ENCODE measurements at places on chromosomes 16 and 17.
A peak's percentile ranks its signal among the peaks of the same experiment; 100 is the strongest.

GRCh38 chr17:46266656-46267544, 28.0 kb upstream of the LRRC37A start:
- peak; percentile 92 for DNase-seq

GRCh38 chr16:74743668-74744299, 30.8 kb downstream of the FA2H start:
- no peak for DNase-seq

DNA sequence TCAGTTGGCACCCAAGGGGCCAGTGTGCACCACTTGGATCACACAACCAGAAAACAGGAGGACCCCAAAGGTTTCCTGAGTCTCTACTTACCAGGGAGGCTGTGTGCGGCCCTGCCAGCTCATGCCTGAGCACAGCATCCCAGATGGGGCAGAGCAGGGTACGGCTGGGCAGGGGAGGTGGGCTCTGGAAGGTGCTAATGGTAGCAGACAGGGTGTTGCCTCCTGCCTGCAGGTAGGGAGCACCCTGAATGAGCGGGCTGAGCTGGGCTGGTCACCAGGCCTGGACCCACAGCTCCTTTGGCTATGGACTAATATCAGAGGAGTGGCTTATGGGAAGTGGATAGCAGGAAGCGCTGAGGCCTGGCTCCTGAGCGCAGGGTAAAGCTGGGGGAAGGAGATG, 14.6 kb downstream of the RECQL5 start:
- DNase-seq: no peak

DNA sequence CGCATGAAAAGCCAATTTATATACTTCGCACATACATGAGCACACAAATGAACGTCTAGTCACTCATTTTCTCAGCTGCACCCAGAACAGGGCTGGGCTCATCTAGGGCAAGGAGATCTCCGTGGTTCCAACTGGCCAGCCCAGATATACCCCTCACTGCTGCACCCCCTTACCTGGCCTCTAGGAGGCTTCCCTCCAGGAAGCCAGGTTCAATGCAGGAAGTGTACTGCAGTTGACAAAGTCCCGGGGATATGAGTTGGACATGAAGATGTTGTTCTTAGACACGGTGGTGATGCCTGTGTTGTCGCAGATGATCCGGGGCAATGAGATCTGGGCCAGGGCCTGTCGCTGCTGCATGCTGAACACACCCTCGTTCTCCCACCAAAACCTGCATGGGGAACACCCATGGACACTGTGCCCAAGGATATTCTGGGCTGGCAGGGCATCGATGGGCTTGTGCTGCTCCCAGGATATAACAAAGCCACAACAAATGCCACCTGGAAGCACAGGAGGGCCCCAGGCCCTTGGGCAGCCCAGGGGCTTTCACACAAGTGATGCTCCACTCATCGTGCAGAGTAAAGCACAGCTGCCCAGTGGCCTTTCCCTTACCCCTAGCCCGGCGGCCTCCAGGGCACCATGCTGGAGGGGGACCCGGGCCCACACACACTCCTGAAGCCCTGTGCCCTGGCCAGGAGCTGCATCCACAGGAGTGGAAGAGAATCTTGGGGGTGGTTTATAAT, 10.1 kb downstream of the MPO start:
- no peak for DNase-seq

DNA sequence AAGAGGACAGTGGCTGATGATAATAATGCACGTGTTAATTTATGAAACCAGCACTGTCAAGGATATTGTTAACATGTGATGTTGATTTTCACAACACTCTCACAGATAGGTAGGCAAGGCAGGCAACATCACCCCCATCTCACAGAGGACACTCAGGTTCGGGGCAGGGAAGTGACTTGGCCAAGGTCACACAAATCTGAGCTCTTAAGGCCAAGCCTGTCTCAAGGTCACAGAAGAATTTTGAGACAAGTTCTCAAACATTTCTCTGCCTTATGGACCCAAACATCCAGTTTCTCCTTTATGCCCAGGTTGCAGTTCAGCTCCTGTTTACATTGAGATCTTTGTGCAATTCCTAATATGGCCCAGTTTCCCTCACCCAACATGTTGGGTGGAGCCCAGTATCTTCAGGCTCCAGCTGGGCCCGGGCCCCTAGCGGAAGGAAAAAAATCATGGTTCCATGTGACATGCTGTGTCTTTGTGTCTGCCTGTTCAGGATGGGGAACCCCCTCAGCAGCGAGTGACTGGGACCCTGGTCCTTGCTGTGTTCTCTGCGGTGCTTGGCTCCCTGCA, 1.3 kb downstream of the SLC2A4 start:
- DNase-seq: no peak

GRCh38 chr16:89135166-89135565, 36.4 kb upstream of the CDH15 start:
- no peak for DNase-seq

GRCh38 chr16:23570992-23571632, 13.6 kb downstream of the UBFD1 start:
- no peak for DNase-seq

- DNase-seq: no peak
Measured at GRCh38 chr16:77574867-77575624, 140.2 kb upstream of the ADAMTS18 start.

GRCh38 chr17:47628014-47628566, 21.6 kb upstream of the KPNB1 start:
- DNase-seq: no peak

- DNase-seq: no peak
Measured at GRCh38 chr16:16021988-16022682, 72.7 kb downstream of the ABCC1 start.

DNA sequence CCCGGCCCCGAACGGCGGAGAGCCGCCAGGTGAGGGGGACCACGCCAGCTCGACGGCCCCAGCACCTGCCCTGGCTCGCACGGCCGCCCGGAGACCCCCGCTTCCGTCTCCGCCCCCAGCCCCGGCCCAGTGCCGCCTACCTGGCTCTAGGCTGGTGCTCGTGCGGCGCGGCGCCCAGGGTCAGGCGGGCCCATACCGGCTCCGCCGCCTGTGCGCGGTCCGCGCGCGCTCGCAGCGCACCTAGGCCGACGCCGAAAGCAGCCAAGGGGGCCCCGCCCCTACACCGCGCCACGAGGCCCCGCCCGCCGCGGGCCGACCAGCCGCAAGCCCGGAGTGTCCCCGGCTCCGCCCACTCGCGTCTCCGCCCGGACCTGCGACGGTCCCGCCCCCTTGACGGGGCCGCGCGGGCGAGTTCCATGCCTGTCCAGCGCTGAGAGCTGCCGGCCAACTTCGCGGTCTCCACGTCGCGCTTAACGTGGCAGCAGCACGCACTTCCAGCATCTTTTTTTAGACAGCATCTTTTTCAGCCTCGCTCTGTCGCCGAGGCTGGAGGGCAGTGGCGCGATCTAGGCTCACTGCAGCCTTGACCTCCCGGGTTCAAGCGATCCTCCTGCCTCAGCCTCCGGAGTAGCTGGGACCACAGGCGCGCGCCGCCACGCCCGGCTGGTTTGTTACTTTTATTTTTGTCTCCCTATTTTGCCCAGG, at the start of gene SLC25A39:
Gene SLC25A39, minus strand, starts transcription at position 253 of the 705 bp plus-strand sequence. CDS start 1,261 bp downstream, outside the sequence.
- DNase-seq: peak; percentile 97

- DNase-seq: peak; percentile 71
Measured at GRCh38 chr17:7560172-7561027, 1.3 kb upstream of the SENP3 start.

DNA sequence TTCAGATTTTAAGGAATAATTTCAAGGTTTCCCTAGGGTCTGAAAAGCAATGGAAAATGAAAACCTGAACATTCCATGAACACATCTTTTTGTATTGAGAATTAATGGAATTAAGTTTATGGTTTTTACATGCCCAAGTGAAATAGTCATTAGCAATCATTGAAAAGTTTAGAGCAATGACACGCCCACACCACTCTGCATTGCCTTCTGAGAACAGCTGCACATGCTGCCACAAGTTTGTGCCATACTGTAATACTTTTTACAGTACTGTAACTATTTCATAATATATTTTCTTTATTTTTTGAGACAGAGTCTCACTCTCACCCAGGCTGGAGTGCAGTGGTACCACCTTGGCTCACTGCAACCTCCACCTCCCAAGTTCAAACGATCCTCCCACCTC, 345.2 kb upstream of the PMFBP1 start:
- DNase-seq: no peak

DNA sequence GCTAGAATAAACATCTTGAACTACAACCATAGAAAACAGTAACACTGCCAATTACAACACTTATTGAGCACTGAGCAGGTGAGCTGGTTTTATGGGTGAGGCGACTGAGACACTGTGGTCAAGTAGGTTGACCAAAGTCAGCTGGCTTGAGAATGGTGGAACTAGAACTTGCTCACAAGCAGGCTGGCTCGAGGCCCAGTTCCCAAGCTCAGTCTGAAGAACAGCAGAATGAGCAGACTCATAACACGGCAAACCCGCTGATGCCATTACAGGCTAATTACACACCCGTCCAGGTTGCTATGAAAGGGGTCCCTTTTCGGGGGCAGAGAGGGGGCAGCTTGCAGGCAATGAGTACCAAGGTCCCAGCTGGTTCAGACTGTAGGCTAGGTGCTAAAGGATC, 6.5 kb downstream of the ZZEF1 start:
- no peak for DNase-seq

- DNase-seq: no peak
Measured at GRCh38 chr17:27550974-27551505, 79.9 kb upstream of the LGALS9 start.

GRCh38 chr16:55571-56136, 2.0 kb downstream of the SNRNP25 start:
- no peak for DNase-seq

GRCh38 chr17:1491443-1492248, 840 bp downstream of the MYO1C start:
- peak; percentile 60 for DNase-seq

GRCh38 chr17:1995907-1996799, 29.0 kb downstream of the RTN4RL1 start:
- DNase-seq: no peak

GRCh38 chr16:17331071-17331607, 139.6 kb downstream of the XYLT1 start:
- no peak for DNase-seq

DNA sequence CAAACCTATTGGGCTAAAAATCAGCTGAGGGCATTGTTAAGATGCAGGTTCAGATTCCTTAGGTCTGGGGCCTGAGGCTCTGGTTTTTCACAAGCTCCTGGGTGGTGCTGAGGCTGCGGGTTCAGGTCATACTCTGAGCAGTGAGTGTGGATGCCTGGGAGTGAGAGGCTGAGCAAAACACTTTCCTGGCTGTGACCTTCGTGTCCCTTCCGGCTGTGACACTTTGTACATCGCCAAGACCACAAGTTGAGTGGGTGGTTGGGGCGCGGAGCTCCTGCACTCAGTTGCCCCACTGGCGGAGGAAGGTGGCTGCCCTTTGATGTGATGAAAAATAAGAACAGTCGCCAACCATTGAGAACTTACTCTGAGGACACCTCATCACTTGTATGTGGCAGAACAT, 24.8 kb downstream of the CCR7 start:
- peak; percentile 66 for DNase-seq

DNA sequence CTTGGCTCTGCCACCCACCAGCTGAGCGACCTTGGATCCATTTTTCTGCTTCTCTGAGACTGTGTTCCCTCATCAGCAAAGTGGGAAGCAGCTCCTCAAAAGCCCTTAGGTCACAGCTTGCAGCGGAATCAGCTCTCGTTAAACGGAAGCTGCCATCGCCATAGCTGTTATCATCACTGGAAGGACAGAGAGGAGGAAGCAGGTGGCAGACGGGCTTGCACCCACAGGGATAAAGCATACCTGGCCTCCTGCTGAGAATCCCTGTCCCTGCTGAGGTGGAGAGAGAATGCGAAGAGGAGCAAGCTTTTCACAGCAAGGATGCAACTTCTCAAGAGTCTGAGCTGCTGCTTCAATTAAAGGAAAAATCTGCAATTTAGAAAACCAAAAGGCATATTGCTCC, 106.6 kb downstream of the CLEC16A start:
- no peak for DNase-seq

- no peak for DNase-seq
Measured at GRCh38 chr16:30774367-30775130, 12.4 kb downstream of the RNF40 start.

DNA sequence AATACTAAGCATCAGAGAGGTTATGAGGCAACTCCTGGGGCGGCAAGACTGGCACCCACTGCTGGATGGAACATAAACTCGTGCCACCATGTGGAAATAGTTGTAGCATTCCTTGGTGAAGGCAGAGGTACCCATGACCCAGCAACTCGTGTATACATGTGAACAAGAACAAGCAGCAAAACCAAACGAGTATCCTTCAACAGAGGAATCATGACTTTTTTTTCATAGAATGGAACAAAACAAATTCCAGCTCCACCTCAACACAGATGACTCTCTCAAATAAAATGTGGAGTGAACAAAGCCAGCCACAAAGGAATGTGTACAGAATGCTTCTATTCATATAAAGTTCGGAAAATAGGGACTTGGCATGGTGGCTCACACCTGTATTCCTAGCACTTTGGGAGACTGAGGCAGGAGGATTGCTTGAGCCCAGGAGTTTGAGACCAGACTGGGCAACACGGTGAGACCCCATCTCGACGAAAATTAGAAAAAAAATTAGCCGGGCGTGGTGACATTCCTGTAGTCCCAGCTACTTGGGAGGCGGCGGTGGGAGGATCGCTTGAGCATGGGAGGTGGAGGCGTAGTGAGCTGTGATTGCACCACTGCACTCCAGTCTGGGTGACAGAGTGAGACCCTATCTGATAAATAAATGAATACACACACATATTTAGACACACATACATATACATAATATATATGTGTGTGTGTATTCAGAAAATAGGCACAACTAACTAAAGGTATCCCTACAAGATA, 35.3 kb downstream of the B9D1 start:
- DNase-seq: no peak

- DNase-seq: no peak
Measured at GRCh38 chr17:54738496-54738895, 162.2 kb upstream of the TOM1L1 start.

DNA sequence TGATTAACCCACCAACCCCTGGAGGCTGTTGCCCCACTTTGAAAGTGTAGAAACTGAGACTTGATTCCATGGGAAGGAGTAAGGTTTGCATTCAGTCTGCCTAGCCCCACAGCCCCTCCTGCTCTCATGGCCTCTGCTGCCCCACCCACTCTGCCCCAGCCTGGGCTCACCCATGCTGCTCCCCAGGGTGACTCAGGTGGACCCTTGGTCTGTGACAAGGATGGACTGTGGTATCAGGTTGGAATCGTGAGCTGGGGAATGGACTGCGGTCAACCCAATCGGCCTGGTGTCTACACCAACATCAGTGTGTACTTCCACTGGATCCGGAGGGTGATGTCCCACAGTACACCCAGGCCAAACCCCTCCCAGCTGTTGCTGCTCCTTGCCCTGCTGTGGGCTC, 6.5 kb downstream of the PRSS41 start:
- DNase-seq: no peak

DNA sequence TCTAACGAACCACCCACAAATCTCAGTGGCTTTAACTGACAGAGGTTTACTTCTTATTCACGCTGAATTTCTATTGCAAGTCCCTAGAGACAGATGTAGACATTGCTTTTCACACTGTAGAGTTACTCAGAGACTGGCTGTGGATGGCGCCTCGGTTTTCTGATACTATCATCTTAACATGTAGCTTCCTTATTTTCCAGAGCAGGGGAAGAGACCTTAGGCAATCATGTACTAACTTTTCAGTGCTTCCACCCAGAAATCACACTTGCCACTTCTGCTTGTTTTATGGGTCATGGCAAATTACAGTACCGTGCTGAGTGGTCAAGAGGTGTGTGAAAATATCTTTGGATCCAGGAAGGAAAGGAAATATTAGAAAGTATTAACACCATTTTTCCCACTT, 65.4 kb downstream of the MAF start:
- DNase-seq: no peak
